ENCODE measurements at places on chromosomes 5 and 9. TPM values are rescaled to one million over a fixed set of nuclear protein-coding genes. Genes with fewer than 3 reads are reported as not detected.

Gene WDR38
- not detected for total RNA-seq

GRCh38 chr9:5450359-5451091 lies at the start of gene CD274:
CD274 (plus strand) TSS chr9:5450542; CDS start chr9:5456114, 5,572 bp downstream.
- peaks cover 41% of the 10 kb centered on the region for H3K4me1 ChIP-seq
- peaks cover 7% of the 10 kb centered on the region for H3K36me3 ChIP-seq
- DNase-seq = peak; percentile 90

DNA sequence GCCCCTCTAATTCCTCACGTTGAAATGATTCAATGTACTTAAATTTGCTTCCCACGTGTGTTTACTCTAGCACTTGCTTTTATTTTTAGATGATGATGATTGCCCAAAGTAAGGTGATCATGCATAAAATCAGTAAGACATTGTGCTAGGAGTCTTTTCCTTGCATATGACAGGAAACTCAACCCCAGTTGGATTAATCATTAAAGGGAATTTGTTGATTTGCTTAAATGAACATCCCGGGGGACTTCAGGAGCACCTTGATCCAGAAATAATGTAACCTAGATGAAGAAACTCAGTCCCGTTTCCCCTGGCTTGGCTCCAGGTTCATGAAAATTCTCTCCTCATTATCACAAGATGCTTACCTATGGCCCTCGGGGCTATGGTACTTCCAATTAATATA lies 106.1 kb upstream of the STC2 start:
- peaks cover 20% of the 10 kb centered on the region for H3K4me1 ChIP-seq
- H3K36me3 ChIP-seq = no peaks in the 10 kb centered on the region
- no peak overlapping the region for H3K27ac ChIP-seq
- DNase-seq = no peak
- H3K27me3 ChIP-seq = peaks cover 13% of the 10 kb centered on the region

- H3K4me3 ChIP-seq = no peak overlapping the region
- H3K36me3 ChIP-seq = no peaks in the 10 kb centered on the region
- no peaks in the 10 kb centered on the region for H3K4me1 ChIP-seq
- no peak for DNase-seq
- H3K27me3 ChIP-seq = no peaks in the 10 kb centered on the region
- no peak overlapping the region for H3K27ac ChIP-seq
These were observed 241.3 kb upstream of the IRX2 start for GRCh38 chr5:2992806-2993205.

- H3K4me1 ChIP-seq = peaks cover 8% of the 10 kb centered on the region
- H3K27ac ChIP-seq = no peak overlapping the region
- no peaks in the 10 kb centered on the region for H3K27me3 ChIP-seq
- H3K36me3 ChIP-seq = no peaks in the 10 kb centered on the region
These were observed 849.2 kb downstream of the TAF11L14 start for GRCh38 chr5:18483451-18483850.

DNA sequence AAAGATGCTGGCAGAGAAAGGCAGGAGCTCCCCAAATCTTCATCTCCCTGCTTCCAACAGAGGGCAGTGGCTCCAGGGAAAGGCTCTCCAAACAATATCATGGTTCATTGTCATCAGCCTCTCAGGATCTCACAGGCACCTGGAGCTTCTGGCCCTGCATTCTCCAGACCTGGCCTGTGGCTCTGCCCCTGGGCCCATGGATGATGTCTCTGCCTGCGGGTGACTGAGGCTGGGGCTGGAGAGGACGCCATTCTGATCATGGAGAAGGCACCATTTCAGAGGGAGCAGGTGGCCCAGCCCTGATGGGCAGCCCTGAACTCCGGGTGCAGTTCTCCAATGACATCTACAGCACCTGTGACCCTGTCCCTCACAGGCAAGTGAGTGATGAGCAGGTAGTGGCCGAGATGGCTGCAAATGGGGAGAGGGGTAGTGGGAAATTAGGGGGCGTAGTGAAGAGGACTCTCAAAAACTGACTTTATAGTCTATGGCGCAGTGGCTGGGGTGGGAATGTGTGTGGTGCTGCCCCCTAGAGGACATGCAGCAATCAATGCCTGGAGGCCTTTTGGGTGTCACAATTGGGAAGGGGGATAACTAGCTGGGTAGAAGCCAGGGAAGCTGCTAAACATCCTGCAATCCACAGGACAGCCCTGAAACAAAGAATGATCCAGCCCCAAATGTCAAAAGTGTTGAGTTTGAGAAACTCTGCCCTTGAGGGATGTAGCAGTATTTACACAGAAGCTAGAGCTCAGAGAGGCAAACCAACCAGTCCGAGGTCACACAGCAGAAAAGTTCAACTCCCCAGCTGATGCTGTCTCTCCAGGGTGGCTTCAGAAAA lies 3.2 kb downstream of the SH3PXD2B start:
- H3K36me3 ChIP-seq = peaks cover 20% of the 10 kb centered on the region
- no peak overlapping the region for H3K4me3 ChIP-seq
- peak overlapping the region; percentile 61 for H3K27ac ChIP-seq
- H3K27me3 ChIP-seq = no peaks in the 10 kb centered on the region
- peaks cover 31% of the 10 kb centered on the region for H3K4me1 ChIP-seq

GRCh38 chr9:124716808-124717207 lies 54.3 kb downstream of the NR6A1 start:
- H3K4me1 ChIP-seq = peaks cover 6% of the 10 kb centered on the region
- no peak overlapping the region for H3K27ac ChIP-seq
- no peaks in the 10 kb centered on the region for H3K36me3 ChIP-seq
- no peak overlapping the region for H3K4me3 ChIP-seq
